ENCODE measurements at places on chromosomes 2 and 18.

- DNase-seq: no peak
These were observed 1.6 kb upstream of the KDSR start for GRCh38 chr18:63368611-63369010.

DNA sequence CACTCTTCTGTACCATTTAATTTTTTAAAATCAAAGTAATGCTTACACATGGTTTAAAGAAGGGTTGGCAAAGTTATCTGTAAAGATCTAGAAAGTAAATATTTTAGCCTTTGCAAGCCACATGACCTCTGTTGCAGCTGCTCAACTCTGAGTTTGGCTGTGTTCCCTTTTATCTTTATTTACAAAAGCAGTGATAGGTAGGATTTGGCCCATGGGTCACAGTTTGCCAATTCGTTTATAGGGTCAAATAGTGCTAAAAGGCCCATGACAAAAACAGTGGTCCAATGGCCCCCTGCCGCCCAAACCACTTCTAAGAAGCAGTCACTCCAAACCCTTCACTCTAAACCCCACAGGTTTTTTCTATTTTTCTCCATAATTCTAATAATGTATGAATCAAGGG is 124.8 kb downstream of the PARD3B start:
- no peak for DNase-seq

DNA sequence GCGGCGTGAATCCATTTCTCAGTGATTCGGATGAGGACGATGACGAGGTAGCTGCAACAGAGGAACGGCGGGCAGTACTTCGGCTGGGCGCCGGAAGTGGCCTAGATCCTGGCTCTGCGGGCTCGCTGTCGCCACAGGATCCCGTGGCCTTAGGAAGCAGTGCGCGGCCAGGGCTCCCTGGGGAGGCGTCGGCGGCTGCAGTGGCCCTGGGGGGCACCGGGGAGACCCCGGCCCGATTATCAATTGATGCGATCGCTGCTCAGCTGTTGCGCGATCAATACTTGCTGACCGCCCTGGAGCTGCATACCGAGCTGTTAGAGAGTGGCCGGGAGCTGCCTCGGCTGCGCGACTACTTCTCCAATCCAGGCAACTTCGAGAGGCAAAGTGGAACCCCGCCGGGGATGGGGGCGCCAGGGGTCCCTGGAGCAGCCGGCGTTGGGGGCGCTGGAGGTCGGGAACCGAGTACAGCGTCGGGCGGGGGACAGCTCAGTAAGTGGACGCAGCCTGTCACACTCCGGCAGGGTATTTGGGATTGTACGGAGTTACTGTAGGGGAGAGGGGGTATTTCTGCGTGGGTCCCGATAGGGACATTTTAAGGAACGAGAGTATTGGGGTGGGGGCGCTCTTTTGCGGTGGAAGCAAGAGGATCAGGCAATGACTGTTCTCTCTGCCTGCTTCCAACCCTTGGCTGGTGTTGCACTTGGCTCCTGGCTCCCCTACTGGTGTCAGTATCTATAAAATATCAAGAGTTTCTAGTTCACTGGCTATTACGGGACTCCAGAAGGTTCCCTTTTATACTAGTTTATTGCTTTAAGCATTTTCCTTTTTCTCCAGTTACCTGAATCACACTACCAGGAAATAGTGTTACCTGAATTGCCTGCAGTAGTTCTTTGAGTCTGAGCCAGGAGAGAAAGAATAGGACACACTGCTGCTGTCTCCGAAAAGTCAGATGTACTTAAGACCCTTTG is 772 bp downstream of the RELCH start:
- peak; percentile 75 for DNase-seq

DNA sequence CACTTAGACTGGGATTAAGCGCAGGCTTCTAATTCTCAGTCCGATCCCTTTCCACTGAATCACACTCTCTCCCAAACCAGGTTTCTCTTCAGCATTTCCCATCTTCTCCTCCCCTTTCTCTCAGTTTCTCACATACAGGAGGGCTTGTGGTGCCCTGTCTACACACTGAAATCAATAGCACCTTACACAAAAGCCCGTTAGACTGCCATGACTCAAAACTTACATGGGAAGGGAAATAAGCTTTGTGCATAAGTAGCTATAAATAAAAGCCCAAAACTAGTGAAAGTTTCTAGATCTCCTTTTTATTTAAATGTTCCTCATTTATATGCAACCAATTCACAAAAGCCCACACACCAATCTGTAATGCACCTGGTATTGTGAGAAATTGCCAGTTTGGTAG is 318.4 kb downstream of the TXNL1 start:
- DNase-seq: no peak

GRCh38 chr2:9800975-9801726 is 42.1 kb upstream of the TAF1B start:
- DNase-seq: no peak

- no peak for DNase-seq
These were observed 448 bp downstream of the YPEL5 start for GRCh38 chr2:30147196-30147714.

DNA sequence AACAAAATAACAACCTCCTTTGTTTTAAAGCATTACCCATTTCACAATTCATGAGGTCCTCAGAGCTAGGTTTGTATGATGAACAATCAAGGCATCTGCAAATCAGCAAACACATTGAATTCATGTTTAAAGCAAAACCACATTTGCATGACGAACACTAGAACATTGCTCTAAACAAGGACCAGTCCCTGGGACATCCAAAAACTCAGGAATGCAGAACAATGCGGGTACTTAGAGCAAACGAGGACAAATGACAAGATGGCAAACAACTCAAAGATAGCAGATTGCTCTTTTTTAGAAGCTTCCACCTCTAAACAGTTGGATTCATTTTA is 45.7 kb upstream of the RALBP1 start:
- DNase-seq: no peak

DNA sequence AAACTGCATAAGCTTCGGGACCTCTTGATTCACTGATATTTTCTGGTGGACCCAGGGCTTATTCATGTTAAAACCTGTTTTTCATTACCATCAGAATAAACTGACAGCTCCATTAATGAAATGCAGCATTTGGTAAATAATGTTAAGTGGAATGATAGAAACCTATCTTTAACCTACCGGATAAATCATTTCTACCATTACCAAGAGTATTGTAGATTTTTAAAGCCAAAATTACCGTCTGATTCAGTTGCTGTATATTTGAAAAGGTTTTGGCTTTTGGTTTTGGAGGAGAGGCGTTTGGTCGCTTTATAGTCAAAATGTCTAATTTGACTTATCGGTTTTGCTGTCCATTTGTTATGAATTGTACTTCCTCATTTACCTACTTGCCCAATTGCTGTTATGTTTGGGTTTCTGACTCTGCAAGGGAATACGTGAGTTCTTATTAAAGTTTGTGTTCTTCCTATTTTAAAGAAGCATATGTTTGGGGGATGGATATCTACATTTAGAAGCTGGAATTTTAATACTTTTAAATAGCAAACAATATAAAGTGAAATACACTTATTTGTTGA is 1.0 kb upstream of the CUL3 start:
- peak; percentile 70 for DNase-seq

DNA sequence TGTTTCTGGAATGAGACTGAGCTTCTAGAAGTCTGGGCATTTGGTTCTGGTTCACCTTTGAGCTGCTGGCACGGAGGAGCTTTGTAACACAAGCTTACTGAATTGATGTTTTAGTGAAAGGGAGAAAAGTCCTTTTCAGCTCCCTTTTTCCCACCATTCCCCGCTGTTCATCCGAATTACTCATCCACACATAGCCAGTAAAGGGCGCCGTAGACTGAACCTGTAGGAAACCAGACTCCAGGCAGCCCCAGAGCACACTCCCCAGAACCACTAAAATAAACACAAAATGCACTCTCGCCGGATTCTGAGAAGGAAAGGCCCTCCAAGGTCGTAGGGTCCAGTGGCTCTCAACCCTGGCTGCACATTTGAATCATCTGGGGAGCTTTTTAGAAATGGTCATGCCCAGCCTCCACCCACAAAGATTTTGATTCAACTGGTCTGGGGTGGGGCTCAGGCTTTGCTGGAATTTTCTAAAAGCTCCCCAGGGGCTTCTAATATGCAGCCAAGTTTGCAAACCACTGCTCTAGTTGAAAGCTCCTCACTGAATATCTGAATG is 29.6 kb downstream of the TCF7L1 start:
- no peak for DNase-seq

DNA sequence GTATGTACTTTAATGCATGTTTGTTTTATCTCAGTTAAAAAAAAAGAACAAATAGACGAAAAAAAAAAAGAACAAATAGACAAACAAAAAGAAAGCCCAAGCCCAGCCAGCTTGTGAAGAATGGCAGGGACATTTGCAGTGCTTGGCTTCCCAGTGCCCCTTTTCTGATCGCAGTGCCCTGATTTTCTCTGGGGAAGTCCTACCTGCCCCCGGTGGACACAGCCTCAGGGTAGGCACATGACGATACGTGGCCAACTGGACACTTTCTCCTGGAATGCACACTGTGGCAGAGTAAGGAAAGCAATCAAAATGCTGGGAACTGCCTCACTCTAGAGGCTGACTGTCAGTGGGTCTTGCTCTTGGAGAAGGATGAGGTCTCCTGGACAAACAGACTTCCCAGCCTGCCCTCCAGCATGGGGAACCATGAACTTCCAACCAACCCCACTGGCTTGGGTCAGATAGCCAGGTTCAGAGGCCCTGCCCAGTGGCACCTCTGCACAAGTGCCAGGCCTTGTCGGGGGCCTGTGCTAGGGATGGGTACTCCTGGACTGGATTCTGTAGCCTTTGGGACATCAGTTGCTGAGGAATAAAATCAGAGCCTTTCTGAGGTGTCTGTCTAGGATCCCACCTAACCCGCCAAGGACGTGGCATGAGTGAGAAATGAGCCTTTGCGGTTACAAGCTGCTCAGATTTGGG is 76.7 kb downstream of the INHBB start:
- DNase-seq: no peak

DNA sequence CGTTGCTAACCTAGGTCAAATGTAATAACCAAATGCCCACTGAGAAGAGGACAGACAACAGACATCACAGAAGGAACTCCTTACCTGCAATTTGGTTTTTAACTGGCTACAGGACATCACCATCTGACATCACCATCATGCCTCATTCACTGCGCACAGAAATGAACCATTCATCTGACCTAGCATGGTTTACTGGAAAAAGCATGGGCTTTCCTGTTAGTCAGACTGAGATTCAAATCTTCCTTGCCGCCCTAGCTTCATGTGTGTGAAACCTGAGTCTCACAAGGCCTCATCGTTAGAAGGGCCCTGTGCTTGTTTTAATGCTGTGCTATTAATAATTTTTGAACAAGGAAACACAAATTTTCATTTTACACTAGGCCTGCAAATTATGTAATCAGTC is 1.1 kb upstream of the HIBCH start:
- no peak for DNase-seq

DNA sequence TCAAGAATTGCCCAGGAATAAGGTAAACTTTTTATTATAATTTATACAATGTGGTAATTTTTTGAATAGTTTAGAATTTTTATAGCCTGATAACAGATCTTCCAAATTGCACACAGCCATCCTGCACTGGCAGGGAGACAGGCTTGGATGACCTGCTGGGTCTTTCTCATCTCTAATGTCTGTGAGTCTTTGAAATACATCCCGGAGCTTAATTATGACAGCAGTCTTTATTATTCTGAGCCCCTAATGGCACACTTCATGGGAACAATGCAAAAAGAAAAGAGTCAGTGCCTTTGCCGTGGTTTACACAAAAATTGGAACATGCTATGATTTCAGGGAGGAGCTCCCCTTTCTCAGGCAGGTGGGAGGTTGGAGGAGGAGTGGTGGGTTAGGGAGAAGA is 71.0 kb downstream of the TMEM182 start:
- no peak for DNase-seq

DNA sequence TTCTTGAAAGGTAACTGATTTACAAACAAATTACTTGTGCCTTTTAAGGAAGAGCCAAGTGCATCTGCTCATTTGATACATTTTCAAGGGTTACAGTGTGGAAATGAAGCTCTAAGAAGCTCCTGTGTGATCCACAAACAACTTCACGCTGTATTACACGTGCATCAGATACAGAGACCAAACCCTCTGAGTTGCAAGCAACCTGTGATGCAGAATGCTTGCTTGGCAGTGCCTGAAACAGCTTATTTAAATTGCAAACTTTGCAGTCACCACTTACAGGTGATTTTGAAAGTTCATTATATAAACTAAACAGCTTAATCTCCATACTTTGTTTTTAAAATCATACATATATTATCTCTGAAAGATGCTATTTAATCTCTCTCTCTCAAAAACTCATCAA is 50.1 kb downstream of the ZEB2 start:
- no peak for DNase-seq

- DNase-seq: no peak
These were observed 82.2 kb upstream of the CYTIP start for GRCh38 chr2:157526070-157526469.

- no peak for DNase-seq
These were observed 105.0 kb downstream of the PRKRA start for GRCh38 chr2:178345951-178346350.

DNA sequence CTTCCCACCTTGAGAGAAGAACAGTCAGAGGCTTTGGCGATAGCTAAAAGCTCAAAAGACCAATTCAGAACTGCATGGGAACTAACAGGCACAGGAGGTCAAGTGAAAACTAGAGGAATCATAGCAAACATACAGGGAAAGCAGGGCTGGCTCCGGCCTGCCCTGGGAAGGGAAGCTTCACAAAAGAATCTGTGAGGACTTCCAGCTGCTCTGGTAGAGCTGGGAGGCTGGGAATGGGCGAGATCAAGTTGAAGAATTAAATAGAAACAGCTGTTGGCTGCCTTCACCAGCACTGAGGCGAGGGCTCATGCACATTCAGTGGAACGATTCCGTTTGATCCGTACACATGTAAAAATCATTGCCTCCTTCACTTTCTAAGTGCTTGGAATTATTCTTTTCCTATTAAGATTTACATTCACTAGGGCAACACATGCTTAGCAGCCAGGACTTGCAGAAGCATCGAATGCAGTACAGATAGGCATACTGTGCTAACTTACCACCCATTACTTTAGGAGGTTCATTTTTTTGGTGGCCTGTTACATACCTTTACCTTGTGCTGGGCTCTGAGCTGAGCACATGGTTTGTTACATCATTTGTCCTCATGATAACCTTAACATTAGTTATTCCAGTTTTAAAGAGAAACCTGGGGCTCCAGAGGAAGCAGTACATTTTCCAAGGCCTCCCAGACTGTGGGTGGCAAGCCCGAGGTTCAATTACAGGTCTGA is 125.4 kb upstream of the RNF152 start:
- DNase-seq: no peak

GRCh38 chr2:133197156-133197555 is 371.1 kb downstream of the NCKAP5 start:
- no peak for DNase-seq

- DNase-seq: no peak
These were observed 419 bp upstream of the GPR55 start for GRCh38 chr2:230925443-230925878.

- no peak for DNase-seq
These were observed 294.0 kb downstream of the DSC3 start for GRCh38 chr18:30748541-30748940.

GRCh38 chr2:20165677-20166509 is 59.0 kb downstream of the SDC1 start:
- no peak for DNase-seq

DNA sequence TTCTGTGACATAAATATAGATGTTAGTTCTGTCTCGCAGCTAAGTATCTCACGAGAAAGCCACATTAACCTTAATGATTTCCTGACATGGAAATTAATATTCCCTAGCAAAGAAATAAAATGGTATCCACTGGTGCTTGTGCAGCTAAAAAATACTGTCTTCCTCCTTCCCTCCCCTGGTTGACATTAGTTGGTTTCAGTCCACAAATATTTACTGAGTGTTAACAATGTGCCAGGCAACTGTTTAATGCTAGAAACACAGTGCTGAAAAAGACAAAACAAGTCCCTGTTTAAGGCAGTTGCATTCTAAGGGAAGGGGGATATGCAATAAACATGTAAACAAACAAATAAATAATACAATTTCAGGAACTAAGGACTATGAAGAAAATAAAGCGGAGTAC is 44.2 kb upstream of the VPS54 start:
- DNase-seq: no peak
